ENCODE measurements at places on chromosomes 5 and 9. TPM values are rescaled to one million over a fixed set of nuclear protein-coding genes. Genes with fewer than 3 reads are reported as not detected.
A peak's percentile ranks its signal among the peaks of the same experiment; 100 is the strongest.

GRCh38 chr5:112738191-112738560 lies 491 bp downstream of the APC start:
- peak overlapping the region; percentile 77 for H3K27ac ChIP-seq
- H3K4me3 ChIP-seq: peak overlapping the region; percentile 59
- no peaks in the 10 kb centered on the region for H3K27me3 ChIP-seq

DNA sequence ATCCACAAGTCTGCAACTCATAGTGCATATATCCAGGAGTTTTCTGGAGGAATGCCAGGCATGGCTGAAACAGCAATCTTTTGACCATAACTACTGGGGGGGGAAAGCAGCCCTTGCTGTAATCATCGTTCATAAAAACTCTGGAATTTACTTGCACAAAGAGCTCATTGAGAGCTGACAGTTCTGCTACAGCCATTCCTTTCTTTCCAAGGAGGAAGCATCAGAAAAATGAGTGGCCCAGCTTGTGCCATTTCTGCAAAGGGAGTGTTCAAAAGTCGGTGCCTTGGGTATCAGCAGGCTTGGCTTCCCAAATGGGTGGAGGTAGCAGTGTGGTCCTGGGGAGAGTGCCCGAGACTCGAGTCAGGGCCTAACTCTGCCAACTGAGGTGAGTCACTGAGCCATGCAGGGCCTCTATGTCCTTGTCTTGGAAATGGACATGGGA lies 101.5 kb downstream of the GCNT1 start:
- DNase-seq: no peak
- H3K36me3 ChIP-seq: no peaks in the 10 kb centered on the region
- no peak overlapping the region for H3K27ac ChIP-seq
- H3K4me1 ChIP-seq: no peaks in the 10 kb centered on the region
- no peak overlapping the region for H3K4me3 ChIP-seq
- H3K27me3 ChIP-seq: no peaks in the 10 kb centered on the region

- no peaks in the 10 kb centered on the region for H3K36me3 ChIP-seq
- no peaks in the 10 kb centered on the region for H3K27me3 ChIP-seq
- H3K27ac ChIP-seq: no peak overlapping the region
Observed at GRCh38 chr5:60410427-60410826, 289.5 kb downstream of the DEPDC1B start.

DNA sequence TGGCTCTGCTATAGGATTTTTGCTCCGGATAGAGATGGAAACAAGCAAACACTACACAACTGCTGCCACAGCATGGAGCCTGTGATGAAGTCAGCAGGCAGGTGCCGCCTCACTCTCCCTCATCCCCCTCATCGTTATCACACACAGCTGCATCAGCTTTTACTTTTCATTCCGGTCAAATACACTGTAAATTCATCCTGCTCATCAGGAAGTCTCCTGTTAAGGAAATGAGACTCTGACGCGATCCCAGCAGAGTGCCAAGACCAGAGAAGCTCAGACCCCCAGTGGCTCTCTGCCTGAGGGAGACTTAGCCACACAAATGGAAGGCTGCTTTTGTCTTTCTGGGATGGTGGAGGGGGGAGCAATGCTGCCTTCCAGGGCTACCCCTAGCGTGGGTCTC lies 270.2 kb downstream of the ELAVL2 start:
- H3K27ac ChIP-seq: no peak overlapping the region
- H3K4me1 ChIP-seq: no peaks in the 10 kb centered on the region
- no peaks in the 10 kb centered on the region for H3K27me3 ChIP-seq
- no peak overlapping the region for H3K4me3 ChIP-seq

JAKMIP2 gene
- total RNA-seq: 3.1 TPM

Measured in sigmoid colon (tissue), 7 donors.